ENCODE measurements at places on chromosomes 4 and X. TPM values are rescaled to one million over a fixed set of nuclear protein-coding genes. Genes with fewer than 3 reads are reported as not detected.

Gene MAGEC2
- total RNA-seq: 184 TPM

Gene XAGE2
- not detected for total RNA-seq

Gene SPACA5
- total RNA-seq: 0.78 TPM

Gene JADE3
- total RNA-seq: 5.8 TPM

Gene CABS1
- not detected for total RNA-seq

Gene PKD2
- total RNA-seq: 25.1 TPM

Gene TLR8
- total RNA-seq: not detected

Gene PF4V1
- total RNA-seq: 0.72 TPM

Gene TEX11
- total RNA-seq: 0.88 TPM

Gene EFNB1
- 10.1 TPM for total RNA-seq

Gene ZCCHC18
- total RNA-seq: 0.20 TPM

Gene CTAG1A
- not detected for total RNA-seq

Gene PRDM5
- 11.4 TPM for total RNA-seq

Gene NOCT
- total RNA-seq: 16.1 TPM

Gene GRPEL1
- total RNA-seq: 31.5 TPM

Gene TEX13D
- not detected for total RNA-seq

Measured in RPMI7951 (cell line).